ENCODE measurements at places on chromosomes 7 and 10.

GRCh38 chr10:104767745-104768144 lies 126.7 kb downstream of the SORCS3 start:
- no peak for DNase-seq

GRCh38 chr10:112689327-112690072 lies 242.5 kb downstream of the VTI1A start:
- DNase-seq = peak; percentile 1

- peak; percentile 83 for DNase-seq
Observed at GRCh38 chr10:90193240-90193985, 492.0 kb downstream of the KIF20B start.

GRCh38 chr7:6432781-6433180 lies 15.0 kb downstream of the DAGLB start:
- no peak for DNase-seq

DNA sequence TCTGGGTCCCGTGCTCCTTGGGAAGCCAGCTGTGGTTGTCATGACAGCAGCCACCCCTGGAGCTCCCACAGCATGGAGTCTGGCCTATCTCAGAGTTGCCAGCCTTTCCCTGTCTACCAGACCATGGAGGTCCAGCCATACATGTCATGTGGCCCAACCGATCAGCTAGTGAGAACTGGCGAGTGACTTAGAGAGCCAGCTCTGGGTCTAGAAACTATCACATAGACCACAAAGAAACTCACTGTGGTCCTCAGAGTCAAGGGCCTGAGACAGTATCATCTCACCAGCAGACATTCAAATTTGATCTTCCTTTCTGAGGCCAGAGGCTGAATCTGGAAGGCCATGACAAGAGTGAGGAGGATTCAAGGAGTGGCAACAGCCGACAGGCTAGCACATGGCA lies 223.3 kb upstream of the GPR26 start:
- DNase-seq = no peak

GRCh38 chr10:118045837-118046394 lies 825 bp downstream of the RAB11FIP2 start:
- DNase-seq = peak; percentile 71

GRCh38 chr10:70672165-70673042 lies at the start of gene ADAMTS14:
Gene ADAMTS14, plus strand, starts transcription at chr10:70672506. Its CDS starts 297 bp downstream, at chr10:70672803.
- no peak for DNase-seq

GRCh38 chr7:103821092-103821491 lies 168.4 kb downstream of the RELN start:
- DNase-seq = no peak

DNA sequence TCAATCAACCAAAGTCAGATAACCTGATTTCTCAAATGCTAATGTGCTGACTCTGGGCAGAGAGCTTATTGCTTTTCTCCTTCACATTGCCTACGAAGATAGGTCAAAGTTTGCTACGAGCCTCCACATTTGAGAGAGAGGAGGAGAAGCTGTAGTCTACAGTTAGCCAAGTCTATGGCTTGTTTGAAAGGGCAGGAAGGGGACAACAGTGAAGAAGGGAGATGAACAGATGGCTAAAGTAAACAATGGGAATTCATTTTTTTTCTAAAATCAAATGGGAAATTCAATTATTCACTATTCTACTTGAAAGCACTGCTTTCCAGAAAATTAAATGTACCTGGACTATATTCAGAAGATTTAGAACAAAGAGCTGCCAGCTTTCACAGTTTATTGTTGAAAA lies 126.7 kb upstream of the C1QL3 start:
- no peak for DNase-seq

DNA sequence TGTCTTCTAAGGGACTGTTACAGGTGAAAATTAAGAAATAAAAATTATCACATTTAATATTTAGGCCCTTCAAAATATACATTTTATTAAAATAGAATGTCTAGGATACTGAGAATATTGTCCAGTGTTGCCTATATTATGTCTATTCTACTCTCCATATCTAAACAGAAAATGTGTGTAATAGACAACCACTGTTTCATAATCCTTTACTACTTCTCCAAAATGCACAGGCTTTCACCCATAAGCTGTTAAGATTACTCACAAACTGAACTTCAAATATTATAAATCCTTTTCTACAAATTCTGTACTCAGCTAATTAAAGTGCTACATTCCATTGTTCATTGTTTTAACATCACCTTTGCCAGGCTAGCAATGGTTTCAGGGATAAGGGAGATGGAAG lies 56.7 kb upstream of the TFEC start:
- DNase-seq = no peak

- no peak for DNase-seq
Observed at GRCh38 chr7:142974626-142975025, 12.5 kb upstream of the KEL start.

- DNase-seq = peak; percentile 51
Observed at GRCh38 chr7:121557034-121557892, 161.2 kb upstream of the FAM3C start.

GRCh38 chr7:18553605-18554003 lies 58.1 kb downstream of the HDAC9 start:
- no peak for DNase-seq

All from mammary epithelial cell (primary cell).